ENCODE measurements at places on chromosomes 13 and 19.
A peak's percentile ranks its signal among the peaks of the same experiment; 100 is the strongest.

DNA sequence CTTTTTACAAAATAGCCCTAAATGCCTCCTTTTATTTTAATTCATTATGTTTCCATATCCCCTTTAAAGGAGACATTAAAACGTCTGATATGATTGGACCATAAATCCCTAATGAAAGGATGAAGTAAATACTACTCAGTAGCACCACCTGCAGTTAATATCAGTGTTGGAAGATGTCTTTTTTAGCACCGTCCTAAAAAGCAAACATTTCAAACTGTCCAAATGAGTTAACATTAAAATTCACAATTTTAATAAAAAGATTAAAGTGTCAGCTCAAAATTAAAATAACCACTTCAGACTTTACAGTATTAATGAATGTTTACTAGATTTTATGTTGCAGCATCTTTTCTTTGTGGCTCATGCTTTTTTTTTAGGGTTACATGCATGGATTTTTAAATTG, 12.3 kb downstream of the ZNF507 start:
- DNase-seq: no peak

DNA sequence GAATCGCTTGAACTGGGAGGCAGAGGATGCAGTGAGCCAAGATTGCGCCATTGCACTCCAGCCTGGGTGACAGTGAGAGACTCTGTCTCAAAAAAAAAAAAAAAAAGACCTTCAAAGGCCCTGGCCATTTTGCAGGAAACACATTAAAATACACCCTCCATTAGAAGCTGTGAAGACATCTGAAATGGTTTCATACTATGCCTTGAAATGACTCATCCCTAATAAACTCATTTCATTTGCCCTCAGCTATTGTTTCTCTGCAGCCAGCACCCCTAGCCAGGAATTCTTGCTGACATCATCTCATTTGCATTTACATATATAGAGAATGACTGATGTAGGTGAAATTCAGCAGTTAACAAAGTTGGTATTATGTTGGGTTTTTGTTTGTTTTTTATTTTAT, 8.7 kb downstream of the EML2 start:
- DNase-seq: peak; percentile 67

DNA sequence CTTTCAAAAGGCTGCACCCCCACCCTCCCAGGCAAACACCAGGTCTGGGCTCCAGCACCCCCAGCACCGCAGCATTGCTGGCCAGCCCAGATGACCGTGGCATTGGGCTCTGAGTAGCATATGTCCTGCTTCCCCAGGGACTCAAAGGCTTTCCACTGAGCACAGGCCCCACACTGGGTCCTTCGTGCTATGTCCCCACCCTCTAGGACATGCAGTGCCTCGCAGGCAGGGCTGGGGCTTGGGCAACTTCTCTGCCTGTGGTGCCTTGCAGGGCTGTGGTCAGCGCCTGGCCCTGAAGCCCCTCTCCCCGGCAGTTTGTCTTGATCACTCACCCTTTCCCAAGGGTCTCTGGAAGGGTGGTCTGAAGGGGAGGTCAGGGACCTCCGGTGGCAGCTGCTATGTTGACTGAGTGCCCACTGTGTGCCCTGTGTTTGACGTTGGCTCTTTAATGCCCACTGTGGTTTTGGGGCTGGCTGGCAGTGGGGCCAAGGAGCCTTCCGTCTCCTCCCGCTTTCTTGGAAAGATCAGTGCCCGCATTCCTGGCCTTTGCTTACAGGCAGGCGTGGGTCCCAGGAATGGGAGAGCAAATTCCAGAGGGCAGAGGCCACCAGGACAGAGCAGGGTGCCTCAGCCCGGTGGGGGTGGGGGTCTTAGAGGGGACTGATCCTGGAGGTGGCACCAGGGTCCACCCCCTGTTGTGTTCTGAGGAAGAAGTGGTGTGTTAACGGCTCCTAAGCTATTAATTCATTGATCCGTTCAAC, 20.3 kb upstream of the CRTC1 start:
- DNase-seq: peak; percentile 67

DNA sequence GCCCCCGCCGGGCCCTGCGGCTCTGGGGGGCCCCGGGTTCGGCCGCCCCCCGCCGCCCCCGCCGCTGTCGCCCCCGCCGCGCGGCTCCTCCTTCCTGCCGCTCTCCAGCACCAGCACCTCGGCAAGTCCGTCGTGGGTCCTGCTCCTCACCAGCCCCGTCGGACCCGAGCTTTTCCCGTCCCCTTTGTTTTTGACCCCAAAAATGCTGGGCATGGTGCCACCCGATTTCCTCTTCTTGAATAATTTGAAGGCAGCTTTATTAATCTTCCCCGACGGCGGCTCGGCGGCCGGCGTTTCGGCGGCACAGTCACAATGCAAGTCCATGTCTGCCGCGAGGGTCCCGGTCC, 945 bp downstream of the AMER2 start:
- no peak for DNase-seq

DNA sequence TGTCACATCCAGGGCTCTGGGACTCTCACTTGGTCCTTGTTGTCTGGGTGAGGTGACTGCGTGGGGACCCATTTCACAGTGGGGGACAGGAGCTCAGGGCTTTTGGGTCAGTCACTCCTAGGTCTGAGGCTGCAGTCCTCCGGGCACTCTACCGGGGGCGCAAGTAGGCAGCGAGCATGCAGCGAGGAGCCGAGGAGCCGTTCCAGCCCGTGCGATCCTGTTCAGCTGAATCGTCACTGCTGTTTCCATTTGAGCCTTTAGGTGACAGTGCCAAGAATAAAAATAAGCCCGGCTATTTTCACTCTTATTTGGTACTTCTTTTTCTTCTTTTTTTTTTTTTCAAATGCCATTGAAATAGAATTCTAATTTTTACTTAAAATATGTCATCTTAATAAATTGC, 126.5 kb downstream of the ZNF536 start:
- DNase-seq: no peak

- no peak for DNase-seq
Observed at GRCh38 chr13:85366759-85367417, 432.3 kb downstream of the SLITRK6 start.

GRCh38 chr13:99661791-99662190, 160.5 kb downstream of the TM9SF2 start:
- DNase-seq: no peak

- DNase-seq: peak; percentile 68
Observed at GRCh38 chr13:85093808-85094207, 705.4 kb downstream of the SLITRK6 start.

DNA sequence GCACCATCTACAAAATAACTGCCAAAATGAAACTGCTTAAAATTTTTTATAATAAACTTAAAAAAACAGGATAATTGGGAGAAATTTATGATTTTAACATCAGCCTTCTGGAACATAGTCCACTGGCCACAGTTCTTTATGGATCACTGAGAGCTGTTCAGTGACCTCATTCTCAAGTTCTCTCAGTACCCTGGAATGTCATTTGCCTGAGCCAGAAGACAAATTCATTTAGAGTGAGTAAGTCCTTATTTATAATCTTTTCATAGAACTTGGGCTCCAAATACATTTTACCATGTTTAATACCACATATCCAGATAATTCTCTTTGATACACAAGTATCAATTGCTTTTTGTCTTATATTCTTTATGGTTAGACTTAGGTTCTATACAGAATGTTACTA, 87.6 kb downstream of the CAB39L start:
- no peak for DNase-seq

- no peak for DNase-seq
Observed at GRCh38 chr13:96821971-96822370, 172.3 kb downstream of the OXGR1 start.

DNA sequence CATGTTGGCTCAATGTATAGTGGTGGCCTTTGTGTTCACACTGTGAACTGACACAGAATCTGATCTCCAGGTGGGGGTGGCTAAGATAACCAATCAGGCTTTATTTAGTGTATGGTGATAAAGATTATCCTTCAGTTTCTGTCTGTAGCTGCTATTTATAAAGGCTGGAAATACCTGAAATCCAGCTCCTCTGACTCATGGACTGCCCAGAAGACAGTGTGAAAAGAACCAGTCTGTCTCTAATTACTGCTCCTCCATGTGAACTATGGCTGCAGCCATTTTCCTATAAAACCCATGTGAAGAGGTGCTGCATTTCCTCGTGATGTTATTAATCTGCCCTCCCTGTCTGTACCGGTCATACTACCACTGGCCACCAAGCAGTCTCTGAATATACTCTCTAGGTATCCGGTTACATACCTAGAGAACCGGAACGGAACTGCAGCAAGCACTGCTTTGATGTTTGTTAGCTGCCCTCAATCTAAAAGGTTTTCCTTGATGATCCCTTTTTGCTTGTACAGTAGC, 238.0 kb downstream of the LHFPL6 start:
- DNase-seq: peak; percentile 68

DNA sequence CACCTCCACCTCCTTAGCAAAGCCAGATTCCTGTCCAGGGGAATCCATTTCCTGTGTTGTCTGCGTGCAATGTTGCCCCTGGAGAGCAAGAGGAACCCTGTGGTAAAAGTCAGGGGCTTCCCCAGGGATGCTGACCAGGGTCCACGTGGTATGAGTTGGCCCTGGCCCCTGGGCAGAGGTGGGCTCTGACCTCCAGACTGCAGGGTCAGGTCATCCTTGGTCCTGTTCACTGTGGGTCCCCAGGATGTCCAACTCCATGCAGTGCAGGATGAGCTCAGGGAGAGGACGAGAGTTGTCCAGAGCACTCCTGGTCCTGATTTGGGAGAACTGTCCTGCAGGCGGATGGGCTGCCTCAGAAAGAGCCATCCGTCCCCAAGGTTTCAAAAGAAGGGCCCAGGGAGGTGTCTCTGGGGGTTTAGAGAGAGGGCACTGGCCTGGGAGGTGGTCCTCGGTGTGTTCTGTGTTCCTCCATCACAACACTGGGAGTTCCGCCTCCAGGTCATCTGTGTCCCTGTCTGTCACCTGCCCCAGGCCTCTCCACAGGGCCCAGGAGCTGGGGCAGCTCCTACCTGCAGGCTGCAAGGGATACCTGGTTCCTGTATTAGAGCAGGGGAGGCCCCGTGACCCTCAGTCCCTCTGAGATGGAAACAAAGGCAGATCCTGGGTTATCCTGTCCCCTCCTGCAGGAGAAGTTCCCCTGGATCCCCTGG, 1.2 kb upstream of the CEACAM4 start:
- DNase-seq: no peak

DNA sequence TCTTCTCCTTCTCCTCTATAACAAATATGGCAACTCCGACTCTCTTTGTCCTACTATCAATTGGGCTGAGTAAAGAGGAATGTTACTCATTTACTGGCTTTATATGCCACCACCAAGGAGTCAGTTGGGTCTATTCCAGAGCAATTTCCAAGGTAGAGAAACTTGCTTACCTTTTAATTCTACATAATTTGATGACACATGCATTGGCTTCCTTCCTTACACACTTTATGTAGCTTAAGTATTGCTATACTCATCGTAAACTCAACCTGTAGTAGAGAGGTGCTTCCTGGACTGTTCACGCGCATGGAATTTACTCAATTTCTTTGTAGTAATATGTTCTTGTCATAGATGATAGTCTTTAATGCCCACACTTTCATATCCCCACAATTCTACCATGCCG, 160.7 kb downstream of the LMO7 start:
- no peak for DNase-seq

- DNase-seq: no peak
Observed at GRCh38 chr13:71773531-71773930, 93.5 kb downstream of the DACH1 start.

- no peak for DNase-seq
Observed at GRCh38 chr13:82010780-82011179, 1669.9 kb upstream of the SPRY2 start.

- no peak for DNase-seq
Observed at GRCh38 chr19:56838909-56839651, 1.4 kb downstream of the PEG3 start.

GRCh38 chr13:85631801-85632200, 167.4 kb downstream of the SLITRK6 start:
- no peak for DNase-seq

DNA sequence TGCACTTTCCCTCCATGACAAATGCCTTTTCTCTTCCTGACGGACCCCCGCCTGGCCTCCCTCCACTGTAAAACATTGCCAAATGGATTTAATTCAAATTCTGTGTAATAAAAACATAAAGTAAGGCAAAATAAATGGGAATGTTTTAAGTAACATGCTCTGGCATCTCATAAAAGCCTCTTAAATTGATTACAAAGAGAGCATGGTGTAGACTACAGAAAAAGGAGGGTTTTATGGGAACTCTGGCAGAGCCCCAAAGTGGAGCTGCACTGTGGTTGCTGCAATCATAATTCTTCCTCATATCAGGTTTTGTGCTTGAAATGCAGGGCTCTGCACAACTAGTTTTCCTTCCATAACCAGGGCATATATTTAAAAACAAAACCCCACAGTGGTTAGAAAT, 44.3 kb upstream of the SIAH3 start:
- DNase-seq: no peak

GRCh38 chr19:40421993-40422747, 3.6 kb downstream of the SERTAD1 start:
- no peak for DNase-seq

GRCh38 chr13:66958611-66959010, 271.5 kb downstream of the PCDH9 start:
- no peak for DNase-seq

GRCh38 chr19:30733826-30734550, 361.8 kb downstream of the ZNF536 start:
- no peak for DNase-seq

DNA sequence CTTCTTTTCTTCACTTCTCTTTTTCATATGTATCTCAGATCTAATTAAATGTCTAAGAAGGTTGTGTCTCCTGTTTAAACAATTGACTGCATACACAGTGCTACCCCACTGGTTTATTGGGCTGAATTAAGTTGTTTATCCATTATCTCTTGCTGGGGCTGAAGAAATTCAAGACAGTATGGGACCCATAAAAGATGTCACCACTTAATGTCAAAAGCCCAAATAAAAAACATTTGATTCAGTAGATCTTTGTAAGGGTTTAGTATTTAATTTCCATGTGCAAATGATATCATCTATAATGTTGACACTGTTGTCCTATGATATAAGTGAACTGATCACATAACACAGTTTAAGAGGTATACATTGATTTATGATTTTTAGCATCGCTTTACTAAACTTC, 1431.9 kb upstream of the PCDH20 start:
- DNase-seq: no peak

DNA sequence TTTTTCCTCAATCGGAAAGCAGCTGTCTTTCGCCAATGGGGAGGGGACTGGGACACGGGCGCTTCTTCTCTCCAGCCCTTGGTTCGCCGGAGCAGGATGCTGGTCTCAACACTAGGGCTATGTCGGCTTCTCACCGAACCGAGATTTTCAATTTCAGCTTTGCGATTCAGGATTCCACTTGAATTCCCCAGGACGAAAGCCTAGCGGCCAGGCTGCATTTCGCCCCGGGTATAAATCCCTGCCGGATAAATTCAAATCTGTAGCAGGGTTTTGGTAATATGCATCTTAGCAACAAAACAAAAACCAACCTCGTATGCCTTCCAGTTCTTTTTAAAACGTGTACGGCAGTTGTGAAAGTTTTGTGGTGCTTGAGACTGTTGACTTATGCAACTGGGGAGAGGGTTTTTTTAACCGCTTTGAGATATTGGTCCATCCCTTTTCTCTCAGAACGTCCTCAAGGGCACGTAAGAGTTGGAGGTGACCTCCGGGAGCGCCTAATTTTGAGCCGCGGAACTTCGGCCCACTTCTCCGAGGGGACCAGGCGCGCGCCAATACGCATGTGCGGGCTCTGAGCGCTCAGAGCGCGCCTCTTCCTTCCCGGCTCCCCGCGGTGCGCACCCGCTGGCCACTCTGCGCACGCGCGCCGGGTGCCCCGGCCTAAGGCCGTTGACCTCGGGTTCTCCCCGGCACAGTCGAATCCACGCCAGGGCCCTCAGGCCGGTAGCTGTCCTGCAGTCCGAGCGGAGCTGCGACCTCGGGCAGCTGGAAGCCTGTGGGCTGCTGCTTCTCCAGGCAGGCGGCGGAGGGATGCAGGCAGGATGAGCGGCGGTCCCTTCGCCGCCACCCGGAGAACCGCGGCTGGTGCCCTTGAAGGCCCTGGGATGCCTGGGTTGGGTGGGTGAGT, 7.6 kb downstream of the POU4F1 start:
- DNase-seq: peak; percentile 86

Data from islet precursor cell (in vitro differentiated cells).